Suppressor macrophage treated with lipopolysaccharide for 4 hours (primary cell): ENCODE measurements at places on chromosomes 3 and 15.
A peak's percentile ranks its signal among the peaks of the same experiment; 100 is the strongest.

DNA sequence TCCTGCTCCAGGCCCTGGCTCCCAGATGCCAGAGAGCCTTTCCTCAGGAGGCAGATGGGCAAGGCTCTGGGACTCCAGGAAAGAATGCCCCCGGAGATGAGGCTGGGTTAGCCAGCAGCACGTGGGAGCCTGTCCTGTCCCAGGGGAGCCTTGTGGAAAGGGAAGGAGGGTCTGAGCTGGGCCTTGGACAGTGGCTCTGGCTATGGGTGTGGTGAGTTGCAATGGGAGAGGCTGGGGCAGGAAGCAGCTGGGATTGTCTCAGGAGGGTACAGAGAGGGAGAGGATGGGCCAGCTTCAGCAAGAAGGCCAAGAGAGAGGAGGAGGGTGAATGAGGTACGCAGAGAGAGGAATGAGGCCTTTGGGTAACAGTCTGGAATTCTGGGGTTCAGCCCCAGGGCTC is 17.4 kb upstream of the CACNA2D2 start:
- no peak for DNase-seq

GRCh38 chr3:15206662-15207576 is 873 bp downstream of the CAPN7 start:
- DNase-seq, result no peak

- peak; percentile 72 for DNase-seq
Measured at GRCh38 chr15:63990454-63990853, 55.8 kb downstream of the DAPK2 start.

- DNase-seq, result no peak
Measured at GRCh38 chr3:89335693-89336092, 228.3 kb downstream of the EPHA3 start.

DNA sequence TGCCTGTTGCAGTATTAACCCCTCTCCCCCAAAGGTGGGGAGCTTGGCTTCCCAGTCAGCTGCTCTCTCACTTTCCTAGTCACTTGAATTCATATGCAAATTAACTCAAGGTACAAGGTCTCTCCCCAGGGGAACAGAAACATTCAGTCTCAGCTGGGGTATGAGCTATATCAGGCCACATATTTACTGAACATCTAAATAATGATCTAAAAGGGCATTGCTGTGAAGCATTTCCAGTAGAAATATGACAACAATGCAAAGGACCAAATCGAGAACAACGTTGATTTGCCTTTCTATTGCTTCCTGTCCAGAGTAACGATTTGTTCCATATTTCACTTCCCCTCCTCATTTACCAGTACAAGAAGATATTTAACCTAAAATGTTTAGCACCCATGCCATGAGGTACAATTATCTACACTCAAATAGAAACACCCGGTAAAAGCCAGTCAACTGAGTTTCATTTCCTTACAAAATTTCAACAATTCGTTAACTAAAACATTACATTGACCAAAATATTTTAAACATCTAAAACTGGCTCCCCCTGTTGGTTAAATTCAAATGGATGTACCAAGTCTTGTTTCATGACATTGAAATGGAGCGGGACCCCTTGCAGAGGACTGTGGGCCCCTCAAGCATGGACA is 36.5 kb upstream of the KLHL6 start:
- DNase-seq, result peak; percentile 59
